Stimulated activated CD4-positive, alpha-beta T cell treated with anti-CD3 and anti-CD28 coated beads, Interleukin-1b, Interleukin-23, amount 100 ng/mL, for 1 hour (primary cell): ENCODE measurements at places on chromosomes 12 and 14.

- DNase-seq: no peak
Measured at GRCh38 chr12:98895086-98895651, 250.1 kb downstream of the APAF1 start.

DNA sequence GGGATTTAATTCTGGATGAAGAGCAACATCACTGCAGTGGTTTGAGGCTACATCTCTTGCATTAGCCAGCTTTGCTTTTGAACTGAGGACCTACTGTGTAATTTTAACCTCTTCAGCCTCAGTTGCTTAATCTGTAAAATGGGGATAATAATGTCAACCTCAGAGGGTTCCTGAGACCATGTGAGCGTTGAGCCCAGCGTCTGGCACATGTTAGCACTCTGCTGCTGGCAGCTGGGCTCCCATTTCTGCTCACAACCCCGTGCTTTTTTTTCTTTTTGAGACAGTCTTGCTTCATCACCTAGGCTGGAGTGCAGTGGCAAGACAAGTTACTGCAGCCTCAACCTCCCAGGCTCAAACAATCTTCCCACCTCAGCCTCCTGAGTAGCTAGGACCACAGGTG lies 31.6 kb downstream of the TESC start:
- DNase-seq: no peak

- no peak for DNase-seq
Measured at GRCh38 chr14:100675699-100676684, 50.7 kb upstream of the DLK1 start.

DNA sequence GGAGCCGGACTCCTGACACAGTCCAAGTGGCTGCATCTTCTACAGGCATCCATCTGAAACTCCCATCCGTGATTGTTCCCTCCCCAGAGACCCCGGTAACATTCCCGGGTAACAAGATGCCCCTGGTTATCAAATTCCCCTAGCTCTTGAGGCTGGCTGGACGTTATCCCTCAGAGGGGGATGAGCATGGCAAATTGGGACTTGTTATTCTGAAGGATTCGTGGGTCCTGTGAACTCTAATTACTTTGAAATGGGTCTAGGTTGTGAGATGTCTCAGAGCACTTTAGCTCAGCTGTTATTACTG lies 642 bp upstream of the PAN2 start:
- DNase-seq: no peak

DNA sequence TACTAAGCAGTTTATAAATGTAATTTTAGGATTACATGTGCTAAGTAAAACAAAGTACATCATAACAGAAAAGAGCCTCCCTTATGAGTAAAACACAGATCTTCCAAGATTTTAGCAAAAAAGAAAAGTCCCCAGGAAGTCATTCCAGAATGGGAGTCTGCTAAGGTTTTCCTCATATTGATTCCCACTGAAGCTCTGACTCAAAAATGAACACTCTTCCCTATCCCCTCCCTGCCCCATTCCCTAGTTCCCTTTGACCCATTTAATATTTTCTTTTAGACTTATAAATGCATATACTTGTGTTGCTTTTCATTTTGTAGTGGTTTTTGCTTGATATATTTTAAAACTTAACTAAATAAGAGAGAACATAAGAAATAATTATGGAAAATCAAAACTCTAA lies 40.1 kb downstream of the PTGER2 start:
- DNase-seq: no peak
